Hematopoietic multipotent progenitor cell (in vitro differentiated cells): ENCODE measurements at places on chromosomes 16 and 17.

DNA sequence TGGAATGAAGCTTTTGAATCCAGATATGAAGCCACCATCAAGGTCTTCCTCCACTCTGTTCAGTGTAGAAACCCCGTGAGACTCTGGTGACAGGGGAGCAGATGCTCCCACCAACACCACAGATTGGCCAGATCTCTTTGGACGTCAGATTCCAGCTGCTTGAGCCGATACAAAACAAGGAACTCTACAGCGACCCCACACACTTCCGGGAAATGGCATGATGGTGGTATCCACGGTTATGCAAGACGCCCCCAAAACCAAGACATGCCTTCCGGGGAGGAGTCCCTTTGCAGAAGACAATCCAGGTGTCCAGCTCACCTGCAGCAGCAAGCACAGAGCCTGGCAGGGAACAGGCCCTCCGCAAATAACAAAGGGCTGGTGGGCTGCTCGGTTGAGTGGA is 19.8 kb upstream of the PITPNA start:
- DNase-seq: no peak

GRCh38 chr17:74601944-74602572 is 10.0 kb upstream of the CD300LD start:
- no peak for DNase-seq

GRCh38 chr17:299546-299945 is 53.1 kb downstream of the RPH3AL start:
- DNase-seq: no peak

DNA sequence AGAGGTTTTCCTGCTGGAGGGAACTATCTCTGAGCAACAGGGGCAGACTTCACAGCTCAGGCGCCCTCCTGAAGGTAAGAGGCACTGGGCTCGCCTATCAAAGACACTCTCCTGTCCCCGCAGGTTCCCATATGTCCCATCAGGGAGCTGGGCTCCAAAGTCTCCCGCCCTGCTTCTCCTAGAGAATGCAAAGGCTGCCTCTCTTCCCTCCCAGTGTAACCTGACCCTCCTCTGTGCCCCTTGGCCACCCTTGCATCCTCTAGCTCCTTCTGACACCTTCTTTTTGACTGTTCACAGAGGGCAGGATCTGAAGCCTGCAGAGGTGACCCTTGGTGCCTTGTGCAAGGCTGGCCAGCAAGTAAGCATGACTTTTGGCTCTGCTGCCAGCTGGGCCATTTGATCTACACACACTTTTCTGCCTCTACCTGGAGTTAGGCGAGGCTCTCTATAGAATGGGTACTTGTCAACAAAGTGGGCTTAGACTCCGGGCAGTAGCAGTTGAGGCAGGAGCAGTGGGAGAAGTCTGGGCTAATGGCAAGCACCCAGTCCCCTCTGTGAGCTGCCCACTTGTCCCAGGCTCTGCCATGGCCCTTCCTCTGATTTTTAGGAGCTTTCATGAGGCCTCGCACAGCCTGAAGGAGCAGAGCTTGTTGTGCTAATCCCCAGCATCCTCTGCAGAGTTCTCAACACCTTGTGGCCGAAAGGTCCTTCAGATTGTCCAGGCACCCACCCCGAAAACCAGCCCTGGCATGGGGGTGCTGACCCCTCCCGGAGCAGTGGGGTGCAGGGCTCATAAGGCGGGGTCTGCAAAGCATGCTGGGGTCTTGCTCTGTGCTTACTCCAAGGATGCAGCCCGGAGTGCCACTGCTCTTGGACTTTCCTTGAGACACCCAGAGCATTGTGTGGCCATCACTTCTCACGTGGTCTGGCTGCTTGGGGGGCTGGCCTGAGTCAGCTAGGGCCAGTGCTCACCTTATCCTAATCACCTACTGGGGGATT is 122.9 kb downstream of the METRNL start:
- DNase-seq: no peak

- DNase-seq: no peak
Measured at GRCh38 chr17:81328978-81329926, 34.1 kb upstream of the SLC38A10 start.

- DNase-seq: no peak
Measured at GRCh38 chr17:2433696-2434095, 32.8 kb upstream of the MNT start.

DNA sequence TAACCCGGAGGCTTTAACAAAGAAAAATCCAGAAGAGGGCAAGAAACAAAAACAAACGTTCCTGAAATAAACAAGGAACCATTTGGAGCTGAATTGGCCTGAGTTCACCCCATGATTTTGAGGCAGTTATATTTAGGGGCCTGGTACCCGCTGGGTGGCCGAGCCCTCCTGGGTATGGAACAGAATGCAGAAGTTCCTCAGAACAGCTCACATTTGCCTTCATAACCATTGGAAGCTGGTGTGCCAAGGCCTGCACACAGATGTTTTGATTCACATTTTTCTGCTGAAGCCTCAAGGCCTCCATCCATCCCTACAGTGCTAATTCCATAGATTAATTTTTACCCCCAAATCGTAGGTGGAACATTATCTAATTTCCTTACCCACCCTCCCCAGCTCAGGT is 3.3 kb upstream of the ZFHX3 start:
- DNase-seq: no peak

- no peak for DNase-seq
Measured at GRCh38 chr16:85605912-85606841, 6.9 kb upstream of the GSE1 start.

DNA sequence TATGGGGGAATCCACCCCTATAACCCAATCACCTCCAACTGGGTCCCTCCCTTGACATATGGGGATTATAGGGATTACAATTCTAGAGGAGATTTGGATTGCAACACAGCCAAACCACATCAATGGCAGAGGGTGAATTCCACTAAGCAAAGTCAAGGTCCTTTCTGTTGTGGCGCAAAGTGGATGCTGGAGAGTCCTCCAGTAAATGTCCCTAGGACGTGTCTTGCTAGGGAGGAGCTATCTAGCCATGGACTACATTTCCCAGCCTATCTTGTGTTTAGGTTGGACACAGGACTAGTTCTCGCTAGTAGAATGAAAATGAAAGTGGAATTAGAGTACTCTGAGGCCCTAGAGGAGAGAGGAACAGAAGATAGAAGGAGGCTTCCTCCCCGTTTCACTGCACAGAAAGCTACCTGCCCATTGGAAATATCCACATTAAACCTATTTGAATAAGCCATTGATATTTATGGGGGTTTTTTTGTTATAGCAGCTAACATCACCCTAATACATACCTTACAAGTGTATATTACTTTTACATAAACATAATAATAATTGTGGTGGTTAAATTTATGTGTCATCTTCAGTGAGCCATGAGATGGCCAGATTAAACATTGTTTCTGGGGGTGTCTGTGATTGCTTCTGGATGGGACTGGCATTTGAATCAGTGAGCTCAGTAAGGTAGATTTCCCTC is 56.7 kb upstream of the ERCC4 start:
- no peak for DNase-seq

- no peak for DNase-seq
Measured at GRCh38 chr17:81324851-81325713, 30.0 kb upstream of the SLC38A10 start.

- no peak for DNase-seq
Measured at GRCh38 chr16:75263291-75263962, 12.0 kb upstream of the BCAR1 start.

DNA sequence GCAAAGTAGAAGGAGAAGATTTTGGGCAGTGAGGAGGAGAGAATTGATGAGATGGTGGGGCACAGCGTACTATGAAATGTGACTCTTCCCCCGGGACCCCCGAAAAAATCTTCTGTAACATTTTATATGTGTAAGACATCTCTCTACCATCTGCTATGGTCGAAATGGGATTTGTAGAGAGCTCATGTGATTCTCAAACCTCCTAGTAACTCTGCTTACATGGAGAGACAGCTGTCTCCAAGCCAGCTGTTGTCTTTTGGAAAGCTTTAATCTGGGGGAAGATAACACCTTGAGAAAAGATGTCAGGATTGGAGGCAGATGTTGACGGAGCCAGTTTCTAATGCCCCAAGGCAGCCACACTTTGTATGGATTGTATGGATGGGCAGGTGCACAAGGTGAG is 94.1 kb downstream of the PRKCB start:
- no peak for DNase-seq

- DNase-seq: no peak
Measured at GRCh38 chr17:77958716-77959125, 218 bp downstream of the TNRC6C start.

- DNase-seq: no peak
Measured at GRCh38 chr16:24723663-24724062, 5.8 kb upstream of the TNRC6A start.

DNA sequence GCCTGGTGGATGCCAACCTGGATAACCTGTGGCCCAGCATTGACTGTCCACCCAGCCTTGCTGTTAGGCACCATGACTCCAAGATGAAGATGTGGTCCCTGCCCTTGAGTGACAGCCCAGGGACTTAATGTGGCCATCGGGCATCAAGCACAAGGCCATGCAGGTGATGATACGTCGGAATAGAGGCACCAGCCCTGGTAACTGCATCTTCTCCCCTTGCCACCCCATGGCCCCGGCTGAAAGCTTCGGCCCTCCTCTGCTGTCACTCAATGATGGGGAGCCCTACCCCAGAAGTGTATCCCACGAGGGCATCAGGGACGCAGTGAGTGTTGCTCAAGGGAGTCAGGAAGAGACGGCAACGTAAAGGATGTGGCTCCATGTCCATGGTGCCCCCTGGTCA is 2.0 kb downstream of the NT5C start:
- no peak for DNase-seq

GRCh38 chr16:460787-461186 is 35.3 kb downstream of the RAB11FIP3 start:
- DNase-seq: no peak

GRCh38 chr16:17026600-17027242 is 444.0 kb downstream of the XYLT1 start:
- DNase-seq: peak; percentile 9
